AG09309 (cell line): ENCODE measurements at places on chromosomes 16 and 17.

DNA sequence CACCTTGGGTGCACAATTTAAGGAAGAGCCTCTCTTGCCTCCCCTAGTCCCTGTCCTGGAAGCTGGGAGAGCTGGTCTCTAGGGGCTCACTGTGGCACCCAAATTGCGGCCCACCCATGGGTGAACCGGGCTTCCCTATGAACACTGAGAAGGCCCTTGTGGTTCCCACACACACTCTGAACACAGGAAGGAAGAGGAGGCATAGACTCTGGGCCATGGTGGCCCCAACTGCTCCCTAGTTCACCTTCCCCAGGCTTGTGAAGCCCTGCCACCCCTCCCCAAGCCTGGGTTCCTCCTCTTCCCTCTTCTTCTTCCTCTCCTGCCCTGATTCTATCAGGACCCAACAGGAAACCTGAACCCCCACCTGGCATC is 10.5 kb downstream of the SREBF1 start:
- DNase-seq = no peak

- no peak for DNase-seq
Observed at GRCh38 chr16:441447-441846, 16.0 kb downstream of the RAB11FIP3 start.

- no peak for DNase-seq
Observed at GRCh38 chr17:12521416-12521815, 144.3 kb upstream of the MYOCD start.

DNA sequence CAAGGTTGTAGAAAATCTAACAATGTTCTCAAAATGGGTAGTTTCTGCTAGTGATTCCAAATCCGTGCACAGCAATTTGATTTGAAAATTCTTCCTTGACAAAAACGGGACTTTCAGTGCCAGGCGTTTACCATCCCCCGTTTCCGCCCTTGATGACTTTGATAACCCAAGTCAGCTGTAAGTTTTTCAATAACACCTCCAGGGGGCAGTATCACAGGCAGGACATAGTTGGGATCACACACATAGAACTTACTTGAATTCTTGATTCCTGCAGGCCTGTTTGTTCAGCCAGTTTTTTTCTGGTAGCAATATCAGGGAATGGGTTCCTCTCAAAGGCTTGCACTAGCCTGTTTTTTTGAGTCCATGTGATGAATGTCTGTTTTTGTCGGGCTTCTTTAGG is 5.6 kb downstream of the DUXB start:
- no peak for DNase-seq

GRCh38 chr16:54073356-54073755 is 213.2 kb downstream of the IRX3 start:
- DNase-seq = no peak

DNA sequence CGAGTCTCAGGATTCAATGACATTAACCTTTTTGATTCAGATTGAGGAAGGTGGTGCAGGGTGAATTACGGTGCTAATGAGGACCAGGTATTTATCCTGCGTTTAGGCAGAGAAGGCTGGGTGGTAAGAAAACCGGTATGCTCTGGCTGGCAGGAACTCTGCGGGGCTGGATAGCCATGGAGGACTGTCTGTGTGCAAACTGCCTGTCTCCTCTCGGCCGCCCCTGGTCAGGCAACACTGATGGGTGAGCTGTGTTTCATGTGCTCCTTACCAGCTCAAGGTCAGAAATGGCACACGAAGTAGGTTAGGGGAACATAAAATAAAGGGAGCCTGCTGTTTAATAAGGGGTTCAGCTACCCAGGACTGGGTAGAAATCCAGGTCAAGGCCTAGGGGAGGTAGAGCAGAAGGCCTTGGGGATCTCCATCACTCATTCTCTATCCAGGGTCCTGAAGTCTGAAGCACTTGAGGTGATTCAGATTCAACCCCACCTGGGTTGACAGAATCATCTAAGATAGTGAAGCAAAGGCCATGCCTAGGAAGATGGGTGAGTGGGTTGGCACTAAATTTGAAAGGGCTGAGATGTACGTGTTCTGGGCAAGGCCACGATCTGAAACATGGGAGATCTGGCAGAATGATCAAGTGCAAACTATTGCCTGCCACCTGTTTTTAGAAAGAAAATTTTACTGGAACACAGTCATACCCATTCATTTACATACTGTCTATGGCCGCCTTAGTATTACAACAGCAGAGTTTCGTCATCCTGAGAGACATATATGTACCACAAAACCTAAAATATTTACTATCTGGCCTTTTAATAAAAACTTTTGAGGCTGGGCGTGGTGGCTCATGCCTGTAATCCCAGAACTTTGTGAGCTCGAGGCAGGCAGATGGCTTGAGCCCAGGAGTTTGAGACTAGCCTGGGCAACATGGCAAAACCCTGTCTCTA is 292.5 kb downstream of the XYLT1 start:
- DNase-seq = no peak

DNA sequence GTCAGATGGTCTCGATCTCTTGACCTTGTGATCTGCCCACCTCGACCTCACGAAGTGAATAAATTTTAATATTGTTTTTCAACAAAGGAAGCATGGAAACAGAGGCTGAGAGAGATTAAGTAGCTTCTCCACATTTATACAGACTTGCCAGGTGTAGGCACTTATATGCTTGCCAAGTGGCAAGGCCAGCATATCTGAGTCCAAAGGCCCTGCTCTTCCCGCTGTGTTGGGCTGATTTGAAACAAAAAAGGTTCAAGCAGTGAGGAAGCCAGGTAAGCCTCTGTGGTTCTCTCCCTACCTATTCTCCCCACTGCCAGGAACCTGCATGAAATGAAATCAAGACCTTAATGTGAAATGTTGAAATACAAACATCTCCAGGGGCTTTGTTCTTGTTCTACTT is 7.5 kb upstream of the SLC6A4 start:
- DNase-seq = no peak

DNA sequence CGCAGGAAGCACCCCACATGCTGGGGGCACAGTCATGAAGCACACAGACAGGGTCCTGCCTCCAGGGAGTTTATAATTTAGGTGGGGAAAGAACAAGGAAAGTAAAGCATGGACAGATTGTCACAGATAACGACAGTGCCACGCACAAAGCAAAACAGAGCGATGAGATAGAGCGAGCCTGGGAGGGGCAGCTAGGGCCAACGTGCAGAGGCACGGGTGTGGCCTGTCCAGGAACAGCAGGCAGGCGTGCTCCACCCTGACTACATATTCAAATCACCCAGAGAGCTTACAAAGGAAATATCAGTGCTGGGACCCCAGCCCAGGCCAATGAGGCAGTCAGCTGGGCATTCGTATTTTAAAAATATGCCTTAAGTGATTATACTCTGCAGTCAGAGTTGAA is 16.8 kb downstream of the LGALS9 start:
- DNase-seq = no peak

DNA sequence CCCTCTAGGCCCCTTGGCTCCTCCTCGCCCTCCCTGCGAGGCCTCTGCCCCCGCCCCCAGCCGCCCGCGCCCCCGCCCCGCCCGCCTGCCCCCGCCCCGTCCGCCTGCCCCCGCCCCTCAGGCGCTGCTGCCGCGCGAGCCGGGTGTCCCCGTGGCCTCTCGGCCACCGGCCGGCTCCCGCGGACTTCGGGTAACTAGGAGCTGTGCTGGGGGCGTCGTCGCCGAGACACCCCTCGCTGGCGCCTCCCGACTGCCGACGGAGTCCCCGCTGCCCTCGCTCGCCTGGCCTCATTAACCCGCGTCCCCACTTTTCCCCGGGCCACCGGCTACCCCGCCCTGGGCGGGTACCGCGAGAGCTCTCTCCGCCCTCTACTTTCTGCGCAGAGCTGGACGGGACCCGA is at the start of gene TLCD1:
Gene TLCD1, minus strand, starts transcription at position 8 of the 401 bp plus-strand sequence. CDS start 136 bp downstream, outside the sequence.
- DNase-seq = no peak

DNA sequence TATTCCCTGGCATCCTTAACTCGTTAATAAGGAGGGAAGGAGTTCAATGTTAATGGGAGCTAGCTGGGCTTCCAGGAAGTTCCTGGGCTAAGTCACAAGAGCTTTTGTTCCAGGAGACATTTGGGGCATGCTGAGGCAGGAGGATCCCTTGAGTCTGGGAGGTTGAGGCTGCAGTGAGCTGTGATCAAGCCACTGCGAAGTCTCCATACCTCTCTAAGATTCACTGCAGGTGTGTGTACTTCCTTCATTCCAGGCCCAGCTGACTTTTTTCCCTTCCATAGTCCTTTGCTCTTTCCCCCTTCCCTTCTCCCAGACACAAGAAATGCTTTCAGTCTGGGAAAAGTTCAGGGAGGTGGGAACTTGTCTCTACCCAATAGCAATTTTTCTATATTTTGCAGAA is 489.8 kb downstream of the NPIPA7 start:
- DNase-seq = no peak

DNA sequence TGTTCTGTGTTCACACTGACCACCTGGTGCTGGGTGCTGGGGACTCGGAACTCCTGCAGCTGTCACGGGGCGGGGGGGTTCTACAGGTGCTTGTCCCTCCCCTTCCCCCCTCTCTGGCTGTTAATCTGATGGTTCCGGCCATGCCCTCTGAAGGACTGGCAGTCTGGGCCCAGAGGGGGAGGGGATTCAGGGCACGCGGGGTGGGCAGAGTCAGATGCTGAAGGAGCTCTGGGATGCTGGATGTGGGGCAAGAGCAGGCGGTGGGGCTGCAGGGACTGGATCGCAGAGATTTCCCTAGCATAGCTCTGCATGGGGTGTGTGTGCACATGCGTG is 5.4 kb upstream of the TBX21 start:
- no peak for DNase-seq

- no peak for DNase-seq
Observed at GRCh38 chr16:21524068-21524751, 75.2 kb upstream of the METTL9 start.

DNA sequence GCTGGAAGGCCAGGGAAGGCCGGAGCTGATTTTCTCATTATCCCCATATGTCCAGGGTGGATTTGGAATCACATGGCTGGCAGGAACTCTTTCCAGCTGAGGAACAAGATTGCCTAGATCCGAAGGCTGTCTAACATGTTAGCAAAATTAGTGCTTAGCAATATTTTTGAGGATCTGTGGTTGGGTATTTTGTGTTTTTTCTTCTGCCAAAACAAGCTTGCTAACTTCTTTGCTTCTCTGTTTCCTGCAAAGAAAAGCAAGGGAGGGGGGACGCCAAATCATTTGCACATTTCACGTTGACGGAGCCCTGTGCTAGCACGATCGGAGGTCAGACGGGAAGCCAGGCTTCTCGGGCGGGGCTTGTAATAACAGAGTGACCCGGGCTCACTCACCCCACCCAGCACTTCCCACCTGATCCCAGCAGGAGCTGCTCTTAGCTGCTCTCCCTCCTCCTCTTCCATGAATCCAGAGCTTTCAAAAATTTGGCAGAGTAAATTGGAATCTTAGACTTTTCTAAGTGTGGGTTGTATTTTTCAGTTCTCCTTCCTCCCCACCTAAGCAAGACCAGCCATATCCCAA is 33.3 kb upstream of the FOXF1 start:
- no peak for DNase-seq

GRCh38 chr16:20911361-20911760 is 10.8 kb downstream of the LYRM1 start:
- DNase-seq = no peak

- DNase-seq = no peak
Observed at GRCh38 chr17:60645918-60646523, 31.6 kb upstream of the BCAS3 start.

DNA sequence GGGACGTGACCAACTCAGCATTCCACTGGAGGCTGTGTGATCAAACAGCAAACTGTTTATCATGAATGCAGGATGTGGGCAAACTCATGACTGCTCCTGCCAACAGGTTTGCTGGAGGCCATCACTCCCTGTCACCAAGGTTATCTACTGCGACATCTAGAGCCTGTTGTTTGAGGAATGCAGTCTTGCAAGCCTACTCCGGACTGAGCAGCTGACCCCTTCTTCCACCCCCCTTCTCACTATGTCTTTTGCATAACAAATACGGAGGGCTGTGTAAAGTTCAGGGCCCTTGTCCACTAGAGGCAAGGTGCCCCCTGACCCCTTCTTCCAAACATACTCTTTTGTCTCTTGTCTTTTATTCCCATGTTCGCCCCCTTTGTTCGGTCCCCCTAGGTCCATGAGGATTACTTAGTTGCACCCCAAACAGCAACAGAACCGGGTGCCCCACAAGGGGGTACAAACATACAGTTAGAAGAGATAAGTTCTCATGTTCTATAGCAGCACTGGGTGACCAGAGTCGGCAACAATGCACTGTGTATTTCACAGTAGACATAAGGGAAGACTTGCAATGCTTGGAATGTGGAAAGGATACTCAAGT is 28.7 kb downstream of the MEAK7 start:
- no peak for DNase-seq
